ENCODE measurements at places on chromosomes 4 and X. TPM values are rescaled to one million over a fixed set of nuclear protein-coding genes. Genes with fewer than 3 reads are reported as not detected.
A peak's percentile ranks its signal among the peaks of the same experiment; 100 is the strongest.

GRCh38 chr4:4730249-4730648 lies 129.2 kb upstream of the MSX1 start:
- no peaks in the 10 kb centered on the region for H3K4me1 ChIP-seq
- no peak overlapping the region for H3K27ac ChIP-seq

DNA sequence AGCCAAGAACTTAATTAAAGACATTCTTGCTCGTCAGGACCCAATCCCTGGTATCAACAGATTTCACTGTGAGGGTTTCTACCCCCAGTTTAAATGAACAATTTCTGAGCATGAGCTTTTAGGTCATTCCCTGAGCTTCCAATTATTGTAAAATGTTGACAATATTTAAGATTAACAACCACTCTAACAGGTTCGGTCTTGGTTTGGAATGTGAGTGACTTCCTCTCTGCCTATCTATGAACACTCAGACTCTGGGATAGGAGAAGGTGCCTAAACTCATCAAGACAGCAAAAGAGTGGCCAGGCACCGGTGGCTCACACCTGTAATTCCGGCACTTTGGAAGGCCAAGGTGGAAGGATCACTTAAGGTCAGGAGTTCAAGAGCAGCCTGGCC lies 82.9 kb upstream of the TMEM150C start:
- H3K27ac ChIP-seq: no peak overlapping the region
- H3K27me3 ChIP-seq: no peaks in the 10 kb centered on the region
- H3K36me3 ChIP-seq: no peaks in the 10 kb centered on the region
- no peak for DNase-seq

DNA sequence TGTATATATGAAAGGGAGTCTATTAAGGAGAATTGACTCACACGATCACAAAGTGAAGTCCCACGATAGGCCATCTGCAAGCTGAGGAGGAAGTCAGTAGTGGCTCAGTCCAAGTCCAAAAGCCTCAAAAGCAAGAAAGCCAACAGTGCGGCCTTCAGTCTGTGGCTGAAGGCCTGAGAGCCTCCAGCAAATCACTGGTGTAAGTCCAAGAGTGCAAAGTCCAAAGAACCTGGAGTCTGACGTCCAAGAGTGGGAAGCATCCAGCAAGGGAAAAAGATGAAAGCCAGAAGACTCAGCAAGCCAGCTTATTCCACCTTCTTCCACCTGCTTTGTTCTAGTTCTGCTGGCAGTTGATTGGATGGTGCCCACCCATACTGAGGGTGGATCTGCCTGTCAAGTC lies 104.1 kb downstream of the IL1RAPL2 start:
- no peaks in the 10 kb centered on the region for H3K27me3 ChIP-seq
- no peaks in the 10 kb centered on the region for H3K36me3 ChIP-seq
- H3K27ac ChIP-seq: no peak overlapping the region
- H3K4me1 ChIP-seq: no peaks in the 10 kb centered on the region
- DNase-seq: no peak
- no peak overlapping the region for H3K4me3 ChIP-seq

DNA sequence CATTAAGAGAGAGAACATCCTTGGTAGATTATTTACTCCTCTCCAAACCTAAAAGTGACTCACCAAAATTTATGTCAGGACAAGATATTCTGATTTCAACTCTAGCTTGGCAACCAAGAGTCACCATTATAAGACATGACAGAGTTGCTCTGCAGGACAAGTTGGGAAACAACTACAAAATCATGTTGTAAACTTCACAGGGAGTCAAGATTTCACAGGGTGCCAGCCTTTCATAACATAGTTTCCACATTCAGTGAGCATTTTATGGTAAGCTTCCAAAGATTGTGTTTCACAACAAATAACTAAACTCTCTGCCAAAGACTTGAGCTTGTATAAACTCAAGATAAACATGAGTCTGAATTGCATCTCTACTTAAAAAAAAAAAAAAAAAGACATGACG lies 121.0 kb upstream of the DIAPH2 start:
- peak overlapping the region; percentile 28 for H3K27ac ChIP-seq
- no peak overlapping the region for H3K4me3 ChIP-seq
- H3K27me3 ChIP-seq: no peaks in the 10 kb centered on the region
- no peaks in the 10 kb centered on the region for H3K4me1 ChIP-seq

- no peaks in the 10 kb centered on the region for H3K36me3 ChIP-seq
- H3K4me1 ChIP-seq: no peaks in the 10 kb centered on the region
- H3K4me3 ChIP-seq: no peak overlapping the region
- no peak for DNase-seq
These were observed 67.8 kb downstream of the ZNF674 start for GRCh38 chrX:46477435-46477834.

GRCh38 chrX:50402886-50403285 lies 67.7 kb downstream of the DGKK start:
- H3K27me3 ChIP-seq: no peaks in the 10 kb centered on the region
- no peak overlapping the region for H3K27ac ChIP-seq
- H3K4me1 ChIP-seq: no peaks in the 10 kb centered on the region
- no peak for DNase-seq
- H3K4me3 ChIP-seq: no peak overlapping the region

GRCh38 chr4:99117876-99118693 lies 26.0 kb downstream of the ADH4 start:
- no peaks in the 10 kb centered on the region for H3K27me3 ChIP-seq
- H3K27ac ChIP-seq: no peak overlapping the region
- no peaks in the 10 kb centered on the region for H3K36me3 ChIP-seq
- H3K4me3 ChIP-seq: no peak overlapping the region

DNA sequence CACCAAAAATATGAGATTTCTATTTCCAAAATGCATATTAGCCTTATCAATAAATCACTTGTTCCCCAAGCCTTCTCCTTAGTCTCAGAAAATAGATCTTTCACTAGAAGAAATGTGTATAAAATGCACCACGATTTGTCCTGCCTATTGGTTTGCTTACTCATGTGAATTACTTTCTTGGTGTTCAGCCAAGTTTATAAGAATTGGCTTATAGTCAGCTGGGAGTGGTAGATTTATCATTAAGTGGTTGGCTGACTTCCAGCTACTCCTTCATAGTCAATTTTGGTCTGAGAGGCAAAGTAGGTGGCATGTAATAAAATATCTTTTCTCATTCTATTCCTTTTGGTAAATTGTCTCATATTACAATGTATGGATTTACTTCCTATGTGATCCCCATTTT lies 1.3 kb downstream of the SULT1E1 start:
- no peak for DNase-seq
- H3K4me1 ChIP-seq: peaks cover 6% of the 10 kb centered on the region
- H3K36me3 ChIP-seq: no peaks in the 10 kb centered on the region
- H3K27ac ChIP-seq: no peak overlapping the region
- H3K4me3 ChIP-seq: no peak overlapping the region

DNA sequence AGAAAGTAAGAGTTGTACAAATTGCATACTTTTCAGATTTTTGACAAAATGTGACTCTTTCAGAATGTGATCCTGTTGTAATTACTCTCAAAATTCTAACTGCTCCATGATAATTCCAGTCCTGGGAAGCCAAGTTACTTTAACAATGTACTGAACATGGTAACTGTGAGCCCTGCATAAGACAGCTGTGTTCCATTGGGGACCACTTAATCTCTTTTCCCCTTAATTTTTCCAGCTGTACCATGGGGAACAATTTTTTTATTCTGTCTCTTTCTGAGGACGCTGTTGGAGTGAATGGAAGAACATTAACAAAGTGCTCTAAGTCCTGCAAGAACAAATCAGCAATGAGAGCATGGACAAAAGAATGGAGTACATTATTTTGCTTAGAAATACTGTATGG lies 95.8 kb downstream of the UPRT start:
- no peak overlapping the region for H3K4me3 ChIP-seq
- no peaks in the 10 kb centered on the region for H3K36me3 ChIP-seq
- no peak overlapping the region for H3K27ac ChIP-seq
- H3K4me1 ChIP-seq: no peaks in the 10 kb centered on the region

DNA sequence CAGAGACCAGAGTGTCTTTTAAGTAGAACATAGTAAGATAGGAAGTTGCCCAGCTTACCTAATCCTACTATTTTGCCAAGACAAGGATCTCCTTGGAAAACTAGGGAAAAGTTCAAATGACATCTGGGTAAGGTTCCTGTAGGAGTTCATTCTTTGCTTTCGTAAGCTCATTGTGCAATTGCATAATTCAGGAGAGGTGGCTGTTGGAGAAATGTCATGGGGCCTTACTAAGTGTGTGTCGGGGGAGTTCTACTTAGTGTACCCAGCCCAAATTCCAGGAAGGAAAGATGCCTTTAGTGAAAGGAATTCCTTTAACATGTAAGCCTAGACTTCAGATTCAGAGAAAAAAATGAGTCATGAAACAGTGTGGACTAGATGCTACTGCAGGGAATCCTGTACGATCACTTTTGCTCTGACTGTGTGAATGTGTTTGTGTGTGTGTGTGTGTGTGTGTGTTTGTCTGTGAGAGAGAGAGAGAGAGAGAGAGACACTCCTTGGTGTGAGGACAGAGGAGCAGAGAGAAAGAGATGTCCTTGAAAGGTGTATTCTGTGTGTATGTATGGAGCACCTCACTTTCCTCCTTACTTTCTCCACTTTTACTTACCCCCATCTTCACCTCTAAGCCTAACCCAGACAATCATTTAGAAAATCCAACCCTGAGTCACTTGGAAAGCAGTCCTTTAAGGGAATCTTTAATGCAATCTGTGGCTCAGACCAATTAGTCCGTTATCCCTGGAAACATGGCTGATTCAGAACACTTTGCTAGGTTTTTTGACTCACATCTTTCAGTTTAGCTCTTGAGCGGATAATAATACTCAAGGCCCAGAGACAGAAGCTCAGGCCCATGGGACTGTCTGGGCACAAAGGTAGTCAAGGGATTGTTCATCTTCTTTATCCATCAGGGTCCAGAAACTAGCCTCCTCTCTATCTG lies 114.5 kb upstream of the ACSL4 start:
- H3K27me3 ChIP-seq: no peaks in the 10 kb centered on the region
- no peaks in the 10 kb centered on the region for H3K36me3 ChIP-seq
- no peak overlapping the region for H3K27ac ChIP-seq
- H3K4me3 ChIP-seq: no peak overlapping the region
- no peaks in the 10 kb centered on the region for H3K4me1 ChIP-seq
- DNase-seq: no peak

DNA sequence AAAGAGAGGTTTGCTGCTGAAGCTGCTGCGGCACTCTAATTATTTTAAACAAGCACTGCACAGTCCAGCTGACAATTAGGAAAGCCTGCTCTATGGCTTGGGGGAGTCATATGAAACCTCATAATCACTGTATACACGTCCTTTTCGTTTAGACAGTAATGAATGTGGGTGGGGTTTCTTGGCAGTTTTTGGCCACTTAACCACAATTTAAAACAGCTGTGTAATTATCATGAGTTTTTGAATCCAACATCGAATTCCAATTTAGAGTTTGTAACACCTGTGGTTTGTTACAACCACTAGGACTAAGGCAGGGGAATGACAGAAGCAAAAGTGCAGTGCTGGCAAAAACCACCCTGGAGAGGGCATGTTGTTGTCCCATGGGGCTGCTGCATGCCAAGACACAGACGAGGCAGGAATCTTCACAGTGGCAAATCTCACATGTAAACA lies 99.5 kb downstream of the CXXC4 start:
- no peaks in the 10 kb centered on the region for H3K27me3 ChIP-seq
- H3K27ac ChIP-seq: no peak overlapping the region
- no peak overlapping the region for H3K4me3 ChIP-seq
- no peak for DNase-seq
- peaks cover 3% of the 10 kb centered on the region for H3K4me1 ChIP-seq

DNA sequence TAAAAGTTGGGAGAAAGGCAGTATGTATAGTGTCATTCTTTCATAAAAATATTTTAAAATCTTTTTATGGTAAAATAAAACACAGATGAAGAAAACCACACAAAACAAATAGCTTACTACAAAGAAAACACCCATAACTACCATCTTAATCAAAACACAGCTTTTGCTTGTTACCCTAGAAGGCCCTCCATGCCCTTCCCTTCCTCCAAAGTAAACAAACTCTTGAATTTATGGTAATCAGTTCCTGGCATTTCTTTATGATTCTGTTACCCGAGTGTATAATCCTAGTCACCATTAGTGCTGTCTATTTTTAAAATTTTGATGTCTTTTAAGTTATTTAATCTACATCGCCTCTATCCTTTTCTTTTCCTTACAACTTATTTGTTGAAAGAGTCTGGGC lies 170.9 kb downstream of the APBB2 start:
- no peaks in the 10 kb centered on the region for H3K36me3 ChIP-seq
- H3K4me3 ChIP-seq: no peak overlapping the region
- no peak for DNase-seq
- no peaks in the 10 kb centered on the region for H3K27me3 ChIP-seq
- H3K4me1 ChIP-seq: no peaks in the 10 kb centered on the region
- no peak overlapping the region for H3K27ac ChIP-seq

GRCh38 chr4:174940002-174940401 lies 21.8 kb downstream of the ADAM29 start:
- H3K36me3 ChIP-seq: no peaks in the 10 kb centered on the region
- no peak for DNase-seq
- H3K4me3 ChIP-seq: no peak overlapping the region
- no peaks in the 10 kb centered on the region for H3K4me1 ChIP-seq

ZC4H2 gene
- total RNA-seq: 8.6 TPM

POF1B gene
- total RNA-seq: 130 TPM

CXCL13 gene
- total RNA-seq: 14.9 TPM

EFHC2 gene
- total RNA-seq: not detected

CCDC120 gene
- total RNA-seq: 19.1 TPM

CUL4B gene
- total RNA-seq: 18.1 TPM

PLS3 gene
- total RNA-seq: 31.6 TPM

GC gene
- total RNA-seq: not detected

LANCL3 gene
- 0.80 TPM for total RNA-seq

HSFX3 gene
- not detected for total RNA-seq

GAGE12E gene
- not detected for total RNA-seq

CYTL1 gene
- not detected for total RNA-seq

All from transverse colon (tissue), 4 donors.